ENCODE measurements at places on chromosomes 13 and 19.

DNA sequence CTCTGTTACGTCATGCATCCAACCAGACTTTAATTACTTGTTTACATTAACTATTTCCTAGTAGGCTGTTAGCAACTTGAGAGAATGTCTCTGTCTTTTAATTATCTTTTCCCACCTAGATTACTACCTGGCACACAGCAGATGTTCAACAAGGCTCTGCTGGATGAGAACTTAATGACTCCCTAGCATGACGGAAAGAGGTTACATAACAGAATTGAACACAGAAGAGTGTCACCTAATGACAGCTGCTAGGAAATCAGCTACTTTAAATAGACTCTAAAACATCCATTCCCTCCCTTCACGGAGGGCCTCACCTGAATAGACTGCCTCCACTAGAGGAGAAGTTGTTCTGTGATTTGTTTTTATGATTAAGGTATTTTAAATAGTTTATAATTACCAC, 110.8 kb downstream of the TEX29 start:
- DNase-seq, result no peak

DNA sequence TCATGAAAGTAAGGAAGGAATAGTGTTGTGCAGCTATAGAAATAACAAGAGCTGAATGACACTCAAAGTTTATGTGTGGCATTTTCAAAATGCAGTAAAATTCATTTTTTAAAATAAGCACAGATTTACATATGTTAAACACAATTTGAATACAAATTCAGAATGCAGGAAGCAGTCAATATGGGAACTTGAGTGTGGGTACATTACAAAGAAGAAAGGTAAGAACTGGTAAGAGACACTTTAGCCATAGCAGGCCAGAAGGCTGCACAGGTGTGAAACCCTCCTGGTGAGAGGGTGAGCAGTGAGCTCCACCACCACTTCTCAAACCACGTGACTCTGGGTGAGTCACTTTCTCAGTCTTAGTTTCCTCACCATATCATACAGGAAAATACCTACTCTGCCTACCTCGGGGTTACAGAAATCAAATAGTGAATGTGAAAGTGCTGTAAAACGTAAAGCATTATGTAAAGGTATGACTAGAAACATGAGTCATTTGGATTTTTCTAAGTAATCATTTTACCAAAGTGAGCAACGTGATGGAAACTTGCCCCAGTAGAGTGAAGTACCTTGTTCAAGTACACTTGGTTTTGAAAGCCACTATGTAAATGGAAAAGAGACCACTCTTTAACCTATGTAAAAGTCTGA, 40.5 kb downstream of the USP12 start:
- DNase-seq, result no peak

DNA sequence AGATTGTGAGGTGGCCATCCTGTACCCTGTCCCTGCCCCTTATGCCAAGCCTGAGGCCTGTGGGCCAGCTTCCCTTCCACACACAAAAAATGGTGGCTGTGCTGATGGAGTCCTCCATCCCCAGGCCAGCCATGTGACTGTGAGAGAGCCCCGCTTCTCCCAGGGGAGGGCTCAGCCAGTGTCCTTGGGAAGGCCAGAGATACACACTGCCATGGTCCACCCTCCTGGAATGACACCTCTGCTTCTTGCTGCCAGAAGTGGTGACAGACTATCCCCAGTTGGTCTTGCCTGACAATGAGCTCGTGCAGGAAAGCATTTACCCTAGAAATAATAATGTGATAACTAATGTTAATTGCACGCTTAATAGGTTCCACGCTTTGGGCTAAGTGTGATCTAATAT, 38.0 kb downstream of the FAM124A start:
- DNase-seq, result no peak

- DNase-seq, result peak; percentile 45
Measured at GRCh38 chr13:110471833-110472162, 89.7 kb downstream of the RAB20 start.

- DNase-seq, result peak; percentile 64
Measured at GRCh38 chr19:6402837-6403608, 10.1 kb upstream of the GTF2F1 start.

GRCh38 chr19:1445932-1446712, 3.8 kb upstream of the APC2 start:
- no peak for DNase-seq

DNA sequence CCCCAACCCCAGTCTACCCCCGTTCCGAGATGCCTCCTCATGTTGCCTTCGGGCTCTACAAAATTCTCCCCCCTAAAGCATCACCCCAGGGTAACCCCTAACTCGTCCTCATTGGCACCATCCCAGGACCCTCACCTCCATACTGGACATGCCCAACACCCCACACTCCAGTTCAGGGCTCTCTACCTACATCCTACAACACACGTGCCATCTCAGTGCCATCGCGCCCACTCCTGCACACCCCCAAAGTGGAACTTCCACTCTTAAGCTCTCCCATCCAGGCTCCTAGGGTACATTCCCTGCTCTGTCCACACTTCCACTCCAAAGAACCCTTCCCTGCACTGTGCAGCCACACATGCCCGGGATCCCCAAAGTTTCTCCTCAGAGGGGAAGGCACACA, 827 bp upstream of the FKRP start:
- no peak for DNase-seq

DNA sequence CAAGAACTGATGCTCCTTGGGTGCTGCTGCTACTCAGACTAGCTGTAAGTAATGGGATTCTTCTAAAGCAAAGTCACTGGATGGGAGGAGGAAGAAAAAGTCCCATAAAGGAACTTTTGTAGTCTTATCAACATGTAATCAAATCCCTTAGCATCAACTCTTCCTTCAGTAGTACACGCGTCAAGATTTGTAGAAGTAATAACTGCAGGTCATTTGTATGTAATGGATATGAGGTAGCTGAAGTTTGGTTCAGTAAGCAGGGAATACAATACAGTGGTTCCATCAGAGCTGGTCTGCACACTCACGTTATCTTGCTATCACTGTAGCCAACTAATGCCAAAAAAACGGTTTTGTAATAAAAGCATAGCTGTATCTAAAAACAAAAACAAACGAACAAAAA, 72.4 kb upstream of the ZDHHC20 start:
- peak; percentile 41 for DNase-seq

GRCh38 chr13:113744197-113745000, 14.6 kb upstream of the TMEM255B start:
- no peak for DNase-seq

- DNase-seq, result no peak
Measured at GRCh38 chr19:45079063-45079910, at the start of gene GEMIN7. TSS of gene GEMIN7 (plus strand) at chr19:45079260. CDS start at chr19:45090115, 10,855 bp downstream.

GRCh38 chr19:17402982-17403855, 2.2 kb downstream of the BST2 start:
- DNase-seq, result no peak

GRCh38 chr13:81017513-81018152, 676.7 kb upstream of the SPRY2 start:
- peak; percentile 38 for DNase-seq

DNA sequence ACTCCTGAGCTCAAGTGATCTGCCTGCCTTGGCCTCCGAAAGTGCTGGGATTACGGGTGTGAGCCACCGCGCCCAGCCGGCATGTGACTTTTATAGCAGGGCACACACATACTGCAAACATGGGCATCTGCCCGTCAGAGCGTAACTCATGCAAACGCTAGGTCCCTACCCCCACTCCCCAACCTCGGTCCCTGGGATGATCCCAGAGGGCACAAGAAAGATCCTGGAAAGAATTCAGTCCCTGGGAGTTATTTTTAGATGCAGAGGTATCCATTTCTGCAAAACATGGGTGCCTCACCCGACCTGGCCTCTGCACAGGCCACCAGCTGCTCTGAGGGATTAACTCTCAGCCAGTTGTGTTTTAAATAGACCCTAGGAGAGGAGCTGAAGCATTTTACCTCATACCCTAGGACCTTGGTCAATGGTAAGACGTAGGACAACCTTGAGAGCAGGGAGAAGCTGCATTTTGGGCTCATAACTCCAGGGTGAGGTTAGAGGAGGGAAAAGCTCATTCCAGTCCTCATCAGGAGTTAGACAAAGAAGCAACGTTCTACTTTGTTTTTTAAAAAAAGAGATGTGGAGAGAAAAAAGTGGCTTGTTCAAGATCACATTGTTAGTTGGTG, 10.8 kb downstream of the TMEM38A start:
- no peak for DNase-seq

DNA sequence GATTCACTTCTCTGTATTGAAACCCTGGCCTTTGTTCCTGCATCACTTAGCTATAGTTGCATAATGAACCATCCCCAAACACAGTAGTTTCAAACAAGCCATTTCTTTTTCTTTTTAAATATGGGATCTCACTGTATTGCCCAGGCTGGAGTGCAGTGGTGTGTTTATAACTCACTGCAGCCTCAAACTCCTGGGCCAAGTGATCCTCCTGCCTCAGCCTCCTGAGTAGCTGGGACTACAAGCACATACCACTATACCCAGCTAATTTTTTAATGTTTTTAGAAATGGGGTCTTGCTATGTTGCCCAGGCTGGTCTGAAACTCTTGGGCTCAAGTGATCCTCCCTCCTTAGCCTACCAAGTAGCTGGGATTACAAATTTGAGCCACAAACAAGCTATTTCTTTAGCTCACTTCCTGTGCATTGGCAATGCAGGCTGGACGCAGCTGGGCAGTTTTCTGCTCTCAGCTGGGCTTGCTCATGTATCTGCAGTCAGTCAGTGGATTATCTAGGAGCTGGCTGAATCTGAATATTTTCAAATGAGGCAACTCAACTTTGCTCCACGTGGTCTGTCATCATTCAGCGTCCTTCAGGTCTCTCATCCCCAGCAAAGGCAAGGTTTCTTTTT, 49.5 kb upstream of the SIN3B start:
- DNase-seq, result no peak

GRCh38 chr19:14072535-14073260, at the start of gene MISP3:
TSS of gene MISP3 (plus strand) at chr19:14072786. CDS start at chr19:14073310, 524 bp downstream.
- no peak for DNase-seq

DNA sequence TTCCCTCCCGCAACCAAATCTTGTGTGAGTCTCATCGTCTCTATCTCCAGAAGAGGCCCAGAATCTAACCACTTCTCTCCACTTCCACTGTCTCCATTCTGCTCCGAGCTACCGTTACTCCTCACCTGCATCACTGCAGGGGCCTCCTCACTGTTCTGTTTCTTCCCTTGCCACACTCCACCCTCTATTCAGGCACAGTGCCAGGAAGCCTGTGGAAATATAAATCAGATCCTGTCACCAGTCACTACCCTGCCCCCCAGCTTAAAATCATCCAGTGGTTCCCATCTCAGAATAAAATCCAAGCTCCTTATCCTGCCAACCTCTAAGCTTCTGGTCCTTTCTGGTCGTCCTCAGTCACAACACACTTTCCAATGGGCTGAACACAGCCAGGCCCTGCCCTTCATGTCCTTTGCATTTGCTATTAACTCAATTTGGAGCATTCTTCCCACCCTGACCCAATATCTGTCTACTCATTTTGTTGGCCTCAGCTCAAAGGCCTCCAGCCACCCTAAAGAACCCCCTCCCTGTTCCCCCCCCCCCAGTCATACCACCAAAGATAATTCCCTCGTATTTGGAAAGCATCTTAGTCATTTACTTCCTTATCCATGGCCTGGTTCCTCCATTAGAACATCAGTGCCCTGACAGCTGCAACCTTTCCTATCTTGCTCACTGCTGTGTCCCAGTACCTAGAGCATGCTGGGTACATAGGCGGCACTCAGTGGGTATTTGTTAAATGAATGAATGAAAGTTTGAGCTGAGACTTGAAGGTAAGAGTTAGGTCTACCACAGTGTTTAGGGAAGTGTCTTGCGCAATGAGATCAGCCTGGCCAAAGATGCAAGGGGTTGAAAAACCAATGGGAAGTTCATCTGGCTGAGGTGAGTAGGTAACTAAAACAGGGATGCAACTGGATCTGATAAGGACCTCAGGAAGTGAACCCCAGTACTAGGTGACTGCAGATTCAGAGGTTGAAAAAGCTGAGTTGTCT, 24.4 kb downstream of the ZNF175 start:
- DNase-seq, result no peak

DNA sequence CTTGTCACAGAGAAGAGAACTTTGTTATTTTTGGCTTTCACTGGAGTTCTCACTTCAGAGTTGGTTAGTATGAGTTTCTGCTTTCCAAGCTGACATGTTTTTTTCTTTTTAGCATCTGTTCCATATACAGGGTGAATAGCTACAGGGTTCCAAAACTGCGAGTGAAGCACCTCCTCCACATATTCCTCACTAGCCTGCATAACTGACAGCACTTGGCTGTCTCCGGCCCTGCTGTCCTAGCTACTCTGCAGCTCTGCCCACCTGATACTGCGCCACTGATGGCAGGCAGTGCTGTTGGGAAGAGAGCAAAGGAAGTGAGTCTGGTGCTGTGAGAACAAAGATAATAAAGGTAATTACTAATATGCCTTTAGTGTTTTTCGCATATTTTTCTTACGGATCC, 6.8 kb downstream of the ATP8A2 start:
- no peak for DNase-seq

- DNase-seq, result no peak
Measured at GRCh38 chr13:75774176-75774575, 138.0 kb downstream of the LMO7 start.

GRCh38 chr19:46648961-46649960, 11.7 kb downstream of the DACT3 start:
- DNase-seq, result no peak

DNA sequence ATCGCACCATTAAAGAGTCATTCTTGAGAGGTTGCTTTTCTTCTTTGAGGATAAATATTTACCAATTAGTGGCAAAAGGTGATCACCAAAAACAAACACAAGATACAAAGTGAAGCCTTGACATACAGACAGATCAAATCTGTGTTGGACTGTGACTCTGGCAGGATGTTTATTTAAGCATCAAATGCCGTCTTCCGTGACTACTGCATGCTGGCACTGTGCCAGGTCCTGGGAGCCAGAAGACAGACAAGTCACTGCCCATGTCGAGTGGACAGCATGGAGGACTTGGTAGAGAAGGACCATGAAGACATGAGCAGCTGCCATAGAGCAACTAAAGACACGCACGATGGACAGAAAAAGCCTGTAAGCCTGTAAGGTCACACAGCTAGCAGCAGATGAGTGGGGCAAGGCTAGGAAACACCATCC, 92.8 kb upstream of the FARP1 start:
- peak; percentile 46 for DNase-seq

DNA sequence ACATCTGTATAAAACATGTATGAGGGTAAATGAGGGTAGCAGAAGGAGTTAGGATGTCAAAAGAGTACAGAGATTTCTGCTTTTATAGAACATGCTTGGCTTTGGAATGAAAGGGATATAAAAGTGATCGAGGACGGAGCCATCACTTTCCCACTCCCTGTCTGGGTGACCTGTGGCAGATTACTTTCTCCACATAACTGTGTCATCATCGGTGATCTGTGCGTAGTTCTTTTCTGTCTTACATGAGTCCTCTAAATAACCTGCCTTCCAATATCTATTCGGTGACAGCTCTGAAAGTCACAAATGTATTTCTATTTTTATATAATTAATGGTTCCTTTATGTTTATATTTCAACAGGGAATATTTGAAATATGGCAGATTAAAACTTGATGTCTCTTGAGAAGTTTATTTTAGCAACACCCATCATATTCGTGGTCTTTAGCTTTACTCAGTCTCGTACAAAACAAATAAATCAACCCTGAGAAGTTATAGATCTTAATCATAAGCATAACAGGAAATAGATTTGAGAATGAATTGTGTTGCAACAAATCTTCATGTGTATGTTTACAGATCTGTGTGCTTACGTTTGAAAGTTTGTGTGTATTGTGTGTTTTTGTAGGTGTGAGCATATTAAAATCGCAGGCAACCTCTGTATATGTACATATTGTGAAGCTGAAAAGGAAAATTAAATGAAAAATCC, 1094.3 kb downstream of the EFNB2 start:
- DNase-seq, result no peak

GRCh38 chr19:4692251-4693077, 22.3 kb upstream of the MYDGF start:
- DNase-seq, result no peak

- no peak for DNase-seq
Measured at GRCh38 chr13:44968434-44968815, 20.8 kb downstream of the NUFIP1 start.

- peak; percentile 92 for DNase-seq
Measured at GRCh38 chr19:23686621-23687423, at the start of gene ZNF675. TSS of gene ZNF675 (minus strand) at chr19:23687212. CDS start at chr19:23687033, 179 bp downstream.

Measured in renal pelvis (tissue), 12 donors.